ENCODE measurements at places on chromosomes 12 and 14.
A peak's percentile ranks its signal among the peaks of the same experiment; 100 is the strongest.

- DNase-seq = no peak
Observed at GRCh38 chr12:45416126-45416525, 200.2 kb downstream of the ANO6 start.

- DNase-seq = no peak
Observed at GRCh38 chr14:27164139-27164538, 566.3 kb upstream of the NOVA1 start.

DNA sequence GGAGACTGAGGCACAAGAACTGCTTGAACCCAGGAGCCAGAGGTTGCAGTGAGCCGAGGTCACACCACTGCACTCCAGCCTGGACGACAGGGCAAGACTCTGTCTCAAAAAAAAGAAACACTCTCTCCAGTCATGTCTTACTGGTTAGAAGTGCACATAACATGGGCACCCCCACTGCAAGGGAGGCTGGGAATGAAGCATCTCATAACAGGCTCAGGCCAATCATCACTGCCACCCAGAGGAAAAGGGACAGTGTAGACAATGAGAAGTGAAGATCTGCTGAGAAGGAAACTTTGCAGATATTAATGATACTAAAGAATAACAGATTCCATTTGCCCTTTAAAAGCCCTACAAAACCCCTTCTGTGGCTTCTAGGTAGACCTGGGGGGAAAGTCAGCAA lies 66.9 kb downstream of the ITPK1 start:
- DNase-seq = no peak

DNA sequence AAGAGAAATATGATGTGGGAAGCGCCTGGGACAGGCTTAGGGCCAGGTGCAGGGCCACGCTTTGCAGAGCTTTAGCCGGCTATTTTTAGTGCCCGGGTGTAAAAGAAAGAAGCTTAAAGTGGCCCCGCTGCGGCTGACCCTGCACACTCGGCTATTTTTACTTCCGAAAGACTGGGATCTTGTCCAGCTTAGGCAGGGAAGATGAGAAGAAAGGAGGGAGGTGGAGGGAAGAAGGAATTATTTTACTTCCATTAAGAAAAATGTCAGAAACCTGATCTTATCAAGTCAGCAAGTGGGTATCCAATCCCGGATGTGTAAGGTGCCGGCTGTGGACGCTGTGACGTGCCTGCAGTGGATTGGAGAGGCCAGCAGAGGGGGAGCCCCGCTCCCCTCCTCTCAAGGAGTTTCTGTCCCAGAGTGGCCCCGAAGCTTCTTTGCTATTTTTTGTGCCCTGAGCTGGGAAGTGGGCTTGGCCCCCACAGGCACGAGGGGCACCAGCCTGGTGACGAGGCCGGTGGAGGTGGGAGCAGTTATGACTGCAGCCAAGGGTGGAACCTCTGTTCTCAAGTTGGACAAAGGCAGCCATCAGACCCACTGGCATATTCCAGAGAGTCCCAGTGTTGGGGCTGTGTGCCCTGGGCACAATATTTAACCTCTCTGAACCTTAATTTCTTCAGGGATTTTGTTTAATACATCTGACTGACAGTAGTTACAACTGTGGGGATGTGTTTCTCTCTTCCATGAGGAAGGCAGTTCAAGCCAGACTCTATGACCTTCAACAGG lies 97.7 kb downstream of the ESRRB start:
- DNase-seq = no peak

DNA sequence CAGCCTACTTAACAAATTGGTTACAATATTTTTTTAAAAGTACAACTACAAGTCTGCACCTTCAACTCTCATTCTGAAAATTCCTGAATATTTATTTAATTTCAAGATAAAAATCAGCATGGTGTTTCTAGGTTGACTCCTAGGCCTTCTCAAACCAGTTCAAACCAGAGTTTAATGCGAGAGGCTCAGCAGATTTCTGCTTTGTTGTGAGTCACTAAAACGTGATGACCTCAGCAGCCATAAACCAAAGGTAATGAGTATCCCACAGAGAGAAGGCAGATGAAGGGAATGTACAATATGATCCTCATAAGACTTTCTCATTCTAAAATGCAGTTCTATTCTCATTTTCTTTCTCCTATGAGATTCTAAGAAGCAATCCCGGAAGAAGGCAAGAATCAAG lies 1.5 kb downstream of the PRDM4 start:
- DNase-seq = peak; percentile 37

- no peak for DNase-seq
Observed at GRCh38 chr12:81809829-81810595, 50.9 kb upstream of the PPFIA2 start.

DNA sequence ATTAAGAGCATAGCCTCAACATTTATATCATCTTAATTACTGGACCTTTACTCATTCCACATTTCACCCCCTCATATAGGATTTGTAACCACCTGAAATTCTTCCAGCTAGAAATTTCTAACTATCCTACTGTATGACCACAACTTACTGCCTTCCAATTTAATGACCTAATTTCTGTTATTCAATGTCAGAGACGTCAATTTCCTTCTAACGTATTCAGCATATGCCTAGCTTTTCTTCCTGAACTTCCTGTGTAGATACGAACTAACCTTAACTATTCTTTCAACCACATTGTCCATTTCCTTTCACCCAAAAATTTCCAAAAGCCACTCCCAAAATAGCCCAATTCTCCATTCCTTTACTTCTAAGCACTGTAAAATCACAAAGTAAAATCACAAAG lies 108.0 kb downstream of the EEA1 start:
- DNase-seq = no peak

Data from T-helper 2 cell treated with Interferon-gamma antibody and Interleukin-4, amounts not matched to agents 5 μg/mL and 100 μg/mL, for 36 hours (primary cell).